ENCODE measurements at places on chromosomes 5 and 9.

DNA sequence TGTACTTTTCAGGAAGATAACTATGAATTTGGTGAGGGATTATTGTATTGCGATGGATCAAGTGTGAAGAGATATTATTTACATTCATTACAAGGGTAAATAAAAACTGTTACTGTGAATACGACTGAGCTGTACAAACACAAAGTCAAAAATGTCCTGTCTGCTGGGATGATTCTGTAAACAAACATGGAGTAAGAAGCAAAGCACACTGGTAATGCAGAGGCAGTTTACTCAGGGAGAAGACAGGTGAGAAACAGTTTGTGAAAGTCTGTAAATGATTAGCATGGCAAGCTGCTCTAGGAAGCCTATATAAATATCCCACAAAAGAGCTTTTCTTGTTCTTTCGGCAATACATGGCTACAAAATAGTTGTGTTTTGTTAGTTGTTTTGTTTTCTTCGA lies 115.4 kb upstream of the GNA14 start:
- no peak for DNase-seq

- DNase-seq, result no peak
Measured at GRCh38 chr9:136328011-136328621, 777 bp downstream of the GPSM1 start.

DNA sequence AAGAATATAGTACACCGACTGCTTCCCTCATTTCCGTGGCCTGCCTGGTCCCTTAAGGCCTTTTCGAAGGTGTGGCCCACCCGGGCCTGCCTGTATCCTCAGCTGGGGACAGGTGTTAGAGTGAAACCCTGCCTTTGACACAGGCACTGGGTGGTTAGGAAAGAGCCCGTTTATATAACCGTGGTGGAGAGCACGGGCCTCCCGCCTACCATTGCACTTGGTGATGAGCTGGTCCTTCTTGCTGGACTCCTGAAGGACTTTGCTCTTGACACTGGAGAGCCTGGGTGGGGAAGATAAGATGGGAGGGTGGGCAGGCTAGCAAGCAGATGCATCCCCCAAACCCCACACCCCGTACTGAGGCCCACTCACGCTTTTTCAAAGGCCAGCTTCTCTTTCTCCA lies 2.3 kb downstream of the SPATA24 start:
- DNase-seq, result no peak

GRCh38 chr5:78735834-78736463 lies 87.4 kb upstream of the LHFPL2 start:
- no peak for DNase-seq

- no peak for DNase-seq
Measured at GRCh38 chr9:33080534-33080933, 4.1 kb upstream of the SMU1 start.

DNA sequence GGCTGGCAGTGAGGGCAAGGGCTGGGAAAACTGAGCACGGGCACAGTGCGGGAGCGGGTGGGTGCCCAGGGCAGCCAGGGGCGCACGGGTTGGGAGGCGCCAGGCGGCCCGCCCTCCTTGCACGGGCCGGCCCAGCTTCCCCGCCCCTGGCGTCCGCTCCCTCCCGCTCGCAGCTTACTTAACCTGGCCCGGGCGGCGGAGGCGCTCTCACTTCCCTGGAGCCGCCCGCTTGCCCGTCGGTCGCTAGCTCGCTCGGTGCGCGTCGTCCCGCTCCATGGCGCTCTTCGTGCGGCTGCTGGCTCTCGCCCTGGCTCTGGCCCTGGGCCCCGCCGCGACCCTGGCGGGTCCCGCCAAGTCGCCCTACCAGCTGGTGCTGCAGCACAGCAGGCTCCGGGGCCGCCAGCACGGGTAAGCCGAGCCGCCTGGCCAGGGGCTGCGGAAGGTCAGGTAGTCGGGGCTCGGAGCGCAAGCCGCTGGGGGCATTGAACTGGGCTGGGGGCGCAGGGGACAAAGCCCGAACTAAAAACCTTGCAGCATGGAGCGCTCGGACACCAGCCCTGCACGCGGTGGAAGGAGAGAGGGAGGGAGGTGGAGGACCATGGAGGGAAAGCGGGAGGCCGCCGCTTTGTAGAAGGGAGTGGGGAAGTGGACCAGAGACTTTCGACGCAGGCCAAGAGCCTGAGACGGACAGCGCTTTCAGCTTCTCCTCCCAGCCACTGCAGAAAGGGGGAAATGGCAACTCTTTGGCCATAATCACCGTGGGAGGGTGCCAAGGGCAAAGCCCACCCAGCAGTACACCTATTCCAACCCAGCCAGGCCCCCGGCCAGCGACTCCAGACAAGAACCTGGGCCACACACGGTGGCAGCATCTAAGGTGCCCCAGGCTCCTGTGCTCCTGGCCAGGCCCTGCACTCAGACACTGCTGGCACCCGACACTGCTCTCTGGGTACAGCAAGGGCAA lies at the start of gene TGFBI:
TGFBI (plus strand) TSS at position 207 of the 961 bp plus-strand sequence; CDS start at position 275, 68 bp downstream.
- peak; percentile 3 for DNase-seq

GRCh38 chr5:122864400-122864799 lies 19.0 kb downstream of the SNX24 start:
- no peak for DNase-seq

DNA sequence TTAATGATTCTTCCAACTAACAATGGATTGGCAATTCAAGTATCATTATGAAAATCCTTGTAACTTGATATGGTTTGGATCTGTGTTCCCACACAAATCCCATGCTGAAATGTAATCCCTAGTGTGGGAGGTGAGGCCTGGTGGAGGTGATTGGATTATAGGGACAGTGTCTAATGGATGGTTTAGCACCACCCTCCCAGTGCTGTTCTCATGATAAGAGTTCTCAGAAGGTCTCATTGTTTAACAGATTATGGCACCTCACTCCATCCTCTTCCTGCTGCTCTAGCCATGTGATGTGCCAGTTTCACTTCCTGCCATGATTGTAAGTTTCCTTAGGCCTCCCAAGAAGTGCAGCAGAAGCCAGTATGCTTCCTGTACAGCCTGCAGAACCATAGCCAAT lies 1116.2 kb upstream of the EDIL3 start:
- DNase-seq, result no peak

- DNase-seq, result no peak
Measured at GRCh38 chr5:14036947-14037346, 92.5 kb upstream of the DNAH5 start.

Data from stimulated activated CD4-positive, alpha-beta T cell treated with anti-CD3 and anti-CD28 coated beads, Interleukin-15, amount 100 ng/mL, for 1 hour (primary cell).